ENCODE measurements at places on chromosomes 4 and X.

- no peak for DNase-seq
Observed at GRCh38 chrX:67614423-67614822, 70.6 kb downstream of the AR start.

DNA sequence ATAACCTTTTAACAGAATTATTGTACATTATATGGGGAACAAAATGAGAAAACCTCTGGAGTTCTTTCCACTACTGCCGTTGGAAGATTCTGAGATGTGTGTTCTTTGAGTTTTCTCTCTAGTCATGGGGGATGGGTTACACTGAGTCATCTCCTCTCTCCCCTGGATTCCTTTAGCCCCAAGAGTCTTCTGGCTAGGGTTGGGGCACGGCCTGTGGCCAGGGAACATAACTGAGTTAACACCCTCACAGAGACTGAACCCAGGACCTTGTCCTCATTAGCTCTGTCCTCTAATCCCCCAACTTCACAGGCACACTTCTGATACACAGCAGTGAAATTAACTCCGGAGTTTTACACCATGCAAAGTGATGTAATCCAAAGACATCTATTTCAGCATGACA is 142.3 kb upstream of the F9 start:
- DNase-seq = no peak

DNA sequence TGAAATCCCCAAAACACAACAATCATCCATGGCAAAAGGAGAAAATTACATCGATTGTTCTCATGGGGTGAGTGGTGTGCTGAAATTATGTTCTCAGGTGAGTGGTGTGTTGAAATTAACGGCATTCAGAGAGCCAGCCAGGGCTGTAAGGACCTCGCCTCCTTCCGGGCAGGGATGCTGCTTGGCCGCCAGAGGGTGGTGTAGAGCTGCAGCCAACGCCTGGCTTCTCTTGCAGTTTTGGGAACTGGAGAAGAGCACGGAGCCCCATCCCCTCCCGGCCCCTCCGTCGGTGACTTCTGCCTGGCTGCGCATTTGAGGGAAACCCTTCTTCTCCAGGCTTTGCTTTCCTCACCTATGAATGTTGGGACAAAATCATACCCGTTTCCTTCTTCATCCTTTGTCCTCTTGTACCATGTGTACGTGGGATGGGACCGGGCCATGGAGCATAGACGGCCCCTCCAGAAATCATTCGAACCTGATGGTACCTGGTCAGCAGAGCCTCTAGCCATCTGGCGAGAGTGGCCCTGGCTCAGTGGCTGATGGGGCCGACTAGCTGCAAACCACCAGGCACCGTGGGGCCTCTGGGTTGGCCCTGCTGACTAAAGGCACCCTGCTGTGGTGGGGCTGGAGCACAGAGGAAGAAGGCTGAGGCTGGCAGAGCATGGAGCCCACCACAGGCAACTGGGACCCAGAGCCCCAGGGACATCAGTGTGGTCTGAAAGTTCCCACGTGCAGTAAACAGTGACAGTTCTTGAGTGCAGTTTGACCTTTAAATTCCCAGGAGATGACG is 28.4 kb downstream of the TRMT44 start:
- DNase-seq = peak; percentile 18

DNA sequence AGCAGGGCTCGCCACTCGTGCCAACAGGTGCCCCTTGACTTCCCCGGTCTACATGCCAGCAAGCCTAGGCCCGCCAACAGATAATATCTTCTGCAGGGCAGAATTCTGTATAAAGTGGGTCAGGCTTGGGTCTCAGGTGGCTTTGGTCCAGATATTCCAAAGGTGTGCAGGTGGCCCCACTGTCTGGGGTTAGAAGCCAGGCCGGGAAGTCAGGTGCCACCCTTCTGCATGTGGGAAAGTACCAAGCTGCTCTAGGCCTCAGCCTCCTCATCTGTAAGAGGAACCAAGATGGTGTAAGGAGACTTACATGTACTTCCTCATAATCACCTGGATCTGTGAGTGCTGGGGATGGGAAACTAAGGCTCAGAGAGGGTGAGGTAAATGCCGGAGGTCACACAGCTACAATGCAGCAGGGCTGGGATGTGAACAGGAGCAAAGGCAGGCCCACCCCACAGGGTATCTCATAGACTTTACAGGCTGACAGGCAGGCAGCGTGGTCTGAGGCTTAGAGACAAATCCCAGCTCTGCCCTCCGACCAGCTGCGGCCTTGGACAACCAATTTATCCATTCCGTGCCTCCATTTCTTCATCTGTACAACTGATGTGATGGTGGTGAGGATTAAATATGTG is 35.9 kb downstream of the WDR1 start:
- no peak for DNase-seq

DNA sequence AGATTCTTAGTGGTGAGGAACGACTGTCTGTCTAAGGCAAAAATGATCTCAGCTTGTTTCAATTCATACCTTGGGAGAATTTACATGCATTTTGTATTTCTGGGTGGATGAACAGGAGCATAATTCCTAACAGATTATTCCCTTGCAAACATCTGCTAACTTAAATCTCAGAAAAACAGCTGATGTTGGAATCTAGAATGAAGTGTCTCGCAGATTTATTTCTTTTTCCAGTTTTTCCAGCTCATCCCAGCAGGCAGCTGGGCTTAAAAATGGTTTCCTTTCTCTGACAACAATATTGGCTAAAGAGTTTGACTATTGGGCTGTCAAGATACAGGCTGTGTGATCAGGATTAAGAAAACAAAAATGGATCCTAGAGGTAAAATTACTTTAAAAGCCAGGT is 1.1 kb downstream of the LNX1 start:
- DNase-seq = no peak

- no peak for DNase-seq
Observed at GRCh38 chr4:43133566-43133965, 241.1 kb downstream of the GRXCR1 start.

- DNase-seq = no peak
Observed at GRCh38 chr4:8171984-8172924, 13.6 kb upstream of the ABLIM2 start.

DNA sequence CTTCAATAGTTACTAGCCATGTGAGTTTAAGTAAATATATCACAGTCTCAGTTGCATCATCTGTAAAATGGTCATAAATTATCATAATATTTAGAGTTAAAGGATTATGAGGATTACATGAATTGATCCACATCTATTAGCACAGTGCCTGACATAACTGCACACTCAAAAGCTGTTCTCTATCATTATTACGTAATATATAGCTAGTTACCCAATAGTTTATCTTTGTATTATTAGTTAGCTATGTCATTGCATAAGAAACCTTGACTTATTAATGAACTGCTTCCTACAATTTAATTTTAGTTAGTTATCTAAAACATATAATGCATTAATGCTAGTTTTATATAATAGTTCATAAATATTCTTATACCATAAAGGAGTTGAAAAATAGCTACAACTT is 1076.9 kb upstream of the GRID2 start:
- no peak for DNase-seq

DNA sequence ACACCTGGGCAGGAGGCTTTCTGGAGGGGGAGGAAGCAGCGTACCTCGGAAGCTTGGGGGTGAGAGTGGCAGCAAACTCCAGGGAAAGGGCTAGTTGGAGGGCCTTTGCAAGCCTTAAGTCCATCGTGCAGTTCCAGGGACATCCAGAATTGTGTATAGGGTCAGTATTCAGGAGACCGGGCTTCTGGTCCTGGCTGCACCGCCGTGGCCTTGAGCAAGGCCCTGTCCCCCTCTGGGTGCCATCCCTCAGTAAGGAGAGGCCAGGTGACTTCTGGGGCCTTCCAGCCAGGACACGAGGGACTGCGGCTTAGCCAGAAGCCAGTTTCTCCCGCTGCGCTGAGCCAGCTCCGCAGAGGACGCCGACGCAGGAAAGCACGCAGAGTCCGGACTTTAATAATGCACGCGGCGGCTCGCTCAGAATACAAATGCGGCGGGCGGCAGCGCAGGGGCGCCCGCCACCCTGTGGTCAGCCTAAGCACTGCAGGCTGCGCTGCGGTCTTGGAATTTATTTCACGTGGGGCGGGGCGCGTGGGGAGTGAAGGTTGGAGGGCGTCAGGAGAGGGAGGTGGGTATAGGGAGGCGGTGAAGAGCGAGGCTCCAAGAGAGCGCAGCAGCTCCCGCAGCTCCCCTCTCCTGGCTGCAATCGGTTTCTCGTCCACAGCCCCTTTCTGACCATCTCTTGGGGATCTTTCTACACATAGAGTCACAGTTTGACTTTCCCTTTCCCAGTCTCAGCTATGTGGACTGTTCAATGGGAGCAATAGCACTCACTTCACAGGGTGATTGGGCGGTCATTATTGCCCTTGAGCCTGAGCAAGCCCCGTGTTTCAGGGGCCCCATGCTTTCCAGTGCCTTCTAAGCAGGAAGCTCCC is 94.1 kb upstream of the GPR50 start:
- DNase-seq = peak; percentile 60

DNA sequence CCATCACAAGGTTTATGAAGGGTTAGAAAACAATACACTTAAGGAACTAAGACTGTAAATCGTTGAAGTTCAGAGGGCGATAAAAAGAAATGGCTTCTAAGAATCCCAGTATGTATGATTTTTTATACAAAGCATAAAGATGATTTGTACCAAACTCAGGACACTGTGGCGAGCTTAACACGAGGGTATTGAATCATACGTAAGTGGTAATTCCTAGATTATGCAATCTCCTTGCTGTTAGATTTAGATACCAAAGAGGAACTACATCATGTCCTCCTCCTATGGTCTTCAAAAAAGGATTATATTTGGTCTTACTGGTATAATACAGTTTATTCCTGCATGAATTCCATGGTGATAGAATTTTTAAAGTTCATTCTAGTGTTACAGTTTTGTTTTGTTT is 23.9 kb downstream of the NFKB1 start:
- no peak for DNase-seq

DNA sequence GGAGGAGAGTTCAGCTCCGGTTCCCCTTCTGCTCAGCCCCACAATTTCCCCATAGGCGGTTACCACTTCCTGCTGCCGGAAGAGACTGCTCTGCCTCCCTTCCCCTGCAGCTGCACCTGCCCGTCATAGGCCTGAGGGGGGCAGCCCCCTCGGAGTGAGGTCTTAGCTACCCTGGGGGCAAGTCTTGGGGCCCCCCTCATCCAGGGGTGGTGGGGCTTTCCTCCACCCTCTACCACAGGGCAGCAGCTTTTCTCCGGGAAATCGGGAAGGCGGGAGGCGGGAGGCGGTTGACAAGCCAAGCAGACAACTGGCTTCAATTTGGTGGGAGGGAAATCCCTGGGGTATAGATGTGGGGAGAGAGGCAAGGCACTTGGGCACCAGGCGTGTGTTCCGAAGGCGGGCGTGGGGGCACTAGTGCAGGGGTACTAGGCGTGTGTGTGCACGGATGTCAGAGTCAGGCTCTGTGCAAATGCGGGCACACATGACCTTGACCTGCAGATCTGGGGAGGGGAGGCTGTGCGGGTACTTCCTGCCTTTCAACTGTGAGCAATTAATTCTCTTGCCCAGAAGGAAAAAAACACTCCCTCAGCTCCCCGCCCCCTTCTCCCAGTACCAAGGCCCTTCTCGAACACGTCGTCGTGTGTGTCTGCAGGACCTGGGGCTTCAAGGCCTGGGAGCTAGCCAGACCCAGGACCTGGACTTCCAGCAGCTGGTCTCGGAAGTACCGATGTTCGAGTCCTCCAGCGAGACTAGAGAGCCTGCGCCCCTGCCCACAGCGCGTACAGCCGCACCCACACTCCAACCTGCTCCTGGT is 1.0 kb upstream of the ARHGAP4 start:
- peak; percentile 57 for DNase-seq

DNA sequence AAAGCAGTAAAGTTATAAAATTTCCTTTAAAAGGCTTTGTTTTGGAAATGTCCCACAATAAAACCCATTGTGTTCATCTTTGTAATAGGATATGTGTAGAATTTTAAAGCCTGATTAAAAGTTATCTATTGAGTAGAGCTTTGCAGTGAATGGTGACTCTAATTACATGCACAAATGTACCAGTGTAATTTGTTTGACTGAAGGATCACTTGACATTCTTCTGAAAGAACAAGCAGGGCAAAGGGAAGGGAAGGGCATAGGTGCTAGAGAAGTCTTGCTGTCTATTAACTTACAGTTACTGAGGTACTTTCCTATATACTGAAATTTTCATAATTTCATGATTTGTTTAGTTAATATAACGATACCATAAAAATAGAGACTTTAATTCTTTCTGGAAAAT is 70.8 kb downstream of the STIM2 start:
- no peak for DNase-seq

DNA sequence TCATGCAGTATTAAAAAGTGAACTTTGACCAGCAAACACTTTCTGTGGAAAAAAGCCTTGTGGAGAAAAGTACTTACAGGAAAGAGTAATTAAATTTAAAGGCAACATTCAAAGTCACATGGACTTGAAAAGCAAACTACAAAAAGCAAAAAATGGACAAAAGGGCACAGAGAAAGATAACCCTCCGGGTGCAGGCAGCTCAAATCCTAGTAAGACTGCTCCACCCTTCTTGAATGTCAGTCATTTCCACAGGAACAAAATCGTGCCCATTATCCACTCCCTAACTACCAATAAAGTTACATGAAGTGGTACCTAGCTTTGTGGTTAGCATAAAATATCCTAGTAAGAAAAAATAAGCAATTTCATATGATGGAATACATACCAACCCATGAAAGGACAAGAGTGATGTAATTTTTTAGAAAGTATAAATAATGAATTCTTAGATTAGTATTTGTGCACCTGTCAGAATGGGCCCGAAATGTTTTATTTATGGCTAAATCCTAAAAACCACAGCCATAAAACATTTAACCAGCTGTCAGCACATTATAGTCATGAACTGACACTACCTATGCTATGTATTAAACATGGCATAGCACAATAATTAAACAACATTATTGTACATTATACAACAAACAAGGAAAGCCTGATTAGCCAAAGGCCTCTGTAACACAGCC is 43.3 kb downstream of the MAML3 start:
- DNase-seq = no peak

GRCh38 chr4:6152869-6153705 is 47.3 kb downstream of the JAKMIP1 start:
- DNase-seq = no peak

GRCh38 chr4:13580036-13580435 is 35.7 kb upstream of the NKX3-2 start:
- no peak for DNase-seq

DNA sequence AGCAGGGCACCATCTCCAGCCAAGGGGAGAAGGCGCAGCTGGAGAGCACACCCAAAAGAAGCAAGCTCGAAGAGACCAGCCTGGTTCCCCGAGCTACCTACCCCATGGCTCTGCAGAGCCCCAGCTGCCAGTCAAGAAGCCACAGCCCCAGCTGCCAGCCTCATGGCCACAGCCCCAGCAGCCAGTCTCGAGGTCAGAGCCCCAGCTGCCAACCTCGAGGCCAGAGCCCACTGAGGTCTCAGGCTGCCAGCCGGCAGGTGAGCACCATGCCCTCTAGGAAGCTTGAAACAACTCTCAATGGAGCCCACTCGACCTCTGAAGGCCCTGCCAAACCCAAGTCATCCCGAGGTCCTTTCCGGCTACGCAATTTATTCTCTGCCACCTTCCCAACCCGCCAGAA is 27.0 kb upstream of the PRPS1 start:
- DNase-seq = no peak

DNA sequence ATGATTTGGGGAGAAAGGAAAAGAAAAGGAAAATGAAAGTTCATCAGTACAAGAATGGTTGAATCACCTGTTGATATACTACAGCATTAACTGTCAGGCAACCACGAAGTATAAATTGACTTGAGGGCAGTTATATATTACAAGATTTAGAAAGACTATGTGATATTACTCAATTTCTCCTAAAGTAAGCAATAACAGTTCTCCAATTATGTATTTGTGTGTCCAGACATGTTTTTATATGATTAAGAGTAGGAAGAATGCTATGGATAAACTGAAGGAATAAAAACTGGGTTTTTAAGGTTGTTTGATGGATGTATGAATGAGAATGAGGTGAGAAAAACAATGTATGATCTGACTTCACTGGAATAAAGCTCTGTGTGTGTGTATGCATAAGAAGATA is 2234.4 kb downstream of the ARAP2 start:
- DNase-seq = no peak

Measured in SK-N-DZ (cell line).